ENCODE measurements at places on chromosomes 7 and 10.
A peak's percentile ranks its signal among the peaks of the same experiment; 100 is the strongest.

DNA sequence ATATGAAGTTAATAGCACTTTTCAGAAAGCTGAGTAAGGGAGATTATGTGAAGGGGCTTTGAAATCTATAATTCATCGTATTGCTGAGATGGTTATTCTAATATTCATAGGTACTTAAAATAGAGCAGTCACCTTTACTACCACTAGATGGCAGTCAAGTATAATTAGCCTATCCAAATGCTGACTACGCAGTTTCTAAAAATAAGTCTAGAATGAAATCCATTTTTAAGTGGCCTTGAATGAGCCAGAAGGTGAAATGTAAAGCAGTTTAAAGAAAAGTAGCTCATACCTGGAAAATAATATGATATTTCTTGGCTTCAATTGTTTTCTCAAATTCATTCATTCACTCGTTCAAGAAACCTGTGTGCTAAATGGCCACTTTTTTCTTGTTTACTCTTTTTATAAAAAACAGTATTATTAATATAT, 1277.1 kb downstream of the GATA3 start:
- peak; percentile 49 for DNase-seq

GRCh38 chr10:77580482-77580881, 57.1 kb downstream of the KCNMA1 start:
- no peak for DNase-seq

DNA sequence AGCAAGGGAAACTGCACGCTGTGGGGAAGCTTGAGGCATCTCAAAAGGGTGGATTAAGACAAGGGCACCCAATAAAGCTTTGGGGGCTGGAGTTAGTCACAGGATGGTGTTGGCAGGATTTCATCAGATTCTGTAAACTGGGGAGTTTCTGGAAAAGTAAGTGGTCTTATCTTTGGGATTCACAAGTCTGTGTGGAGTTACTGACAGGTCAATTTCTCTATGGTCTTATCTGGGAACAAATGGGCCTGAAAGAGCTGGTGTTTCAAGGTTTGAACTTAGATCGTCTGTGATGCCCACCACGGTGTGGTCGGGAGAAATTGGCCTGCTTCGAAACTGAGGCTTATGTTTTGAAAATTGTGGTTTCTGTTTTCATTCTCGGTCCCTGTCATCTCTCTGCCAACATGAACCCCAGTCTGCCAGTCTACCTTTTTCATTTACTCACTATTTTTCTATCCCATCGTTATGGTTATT, 23.8 kb upstream of the AOAH start:
- DNase-seq: no peak

GRCh38 chr7:122652876-122653275, 46.0 kb downstream of the RNF133 start:
- no peak for DNase-seq

- DNase-seq: peak; percentile 73
Observed at GRCh38 chr7:6446838-6447580, 745 bp downstream of the DAGLB start.
